Activated naive CD4-positive, alpha-beta T cell treated with anti-CD3 and anti-CD28 coated beads, Interleukin-2, amount 50 U/mL, for 72 hours (primary cell): ENCODE measurements at places on chromosomes 16 and 17.

- no peak for DNase-seq
These were observed 150.2 kb downstream of the TANC2 start for GRCh38 chr17:63116228-63116627.

DNA sequence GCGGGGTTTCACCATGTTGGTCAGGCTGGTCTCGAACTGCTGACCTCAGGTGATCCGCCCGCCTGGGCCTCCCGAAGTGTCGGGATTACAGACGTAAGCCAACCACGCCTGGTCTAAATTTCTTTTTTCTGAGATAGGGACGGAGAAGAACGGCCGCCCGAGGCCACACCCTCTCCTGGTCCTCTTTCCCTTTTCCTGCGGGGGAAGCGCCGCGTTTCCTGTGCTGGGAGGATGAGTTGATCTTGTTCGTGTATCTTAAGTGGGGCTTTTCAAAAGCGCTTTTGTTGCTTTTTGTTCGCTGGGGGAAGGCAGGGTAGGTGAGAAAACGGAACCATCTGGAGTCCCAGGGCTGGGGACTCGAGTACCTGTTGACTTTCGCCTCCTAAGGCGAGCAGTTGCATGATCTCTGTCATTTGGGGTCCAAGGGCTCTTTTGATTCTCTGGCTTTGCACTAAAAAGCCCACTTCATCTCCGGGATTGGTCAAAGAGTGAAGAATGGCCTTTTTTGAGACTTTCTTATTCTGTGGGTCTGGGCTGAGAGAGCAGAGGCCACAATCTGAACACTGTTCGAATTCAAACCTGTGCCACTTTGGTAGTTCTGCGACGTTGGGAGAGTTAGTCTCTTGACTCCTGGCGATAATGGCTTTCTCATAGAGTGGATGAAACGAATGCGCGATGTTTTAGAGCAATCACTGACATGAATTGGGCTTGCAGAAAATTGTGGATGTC, 1.3 kb downstream of the FUS start:
- peak; percentile 83 for DNase-seq

GRCh38 chr17:17836818-17837379, at the start of gene SREBF1:
Gene SREBF1 (minus strand): TSS chr17:17836986. CDS start chr17:17836817, 169 bp downstream.
- no peak for DNase-seq

GRCh38 chr17:51524524-51524923, 264.2 kb downstream of the UTP18 start:
- no peak for DNase-seq

GRCh38 chr17:61317779-61318178, 81.9 kb upstream of the TBX2 start:
- no peak for DNase-seq

DNA sequence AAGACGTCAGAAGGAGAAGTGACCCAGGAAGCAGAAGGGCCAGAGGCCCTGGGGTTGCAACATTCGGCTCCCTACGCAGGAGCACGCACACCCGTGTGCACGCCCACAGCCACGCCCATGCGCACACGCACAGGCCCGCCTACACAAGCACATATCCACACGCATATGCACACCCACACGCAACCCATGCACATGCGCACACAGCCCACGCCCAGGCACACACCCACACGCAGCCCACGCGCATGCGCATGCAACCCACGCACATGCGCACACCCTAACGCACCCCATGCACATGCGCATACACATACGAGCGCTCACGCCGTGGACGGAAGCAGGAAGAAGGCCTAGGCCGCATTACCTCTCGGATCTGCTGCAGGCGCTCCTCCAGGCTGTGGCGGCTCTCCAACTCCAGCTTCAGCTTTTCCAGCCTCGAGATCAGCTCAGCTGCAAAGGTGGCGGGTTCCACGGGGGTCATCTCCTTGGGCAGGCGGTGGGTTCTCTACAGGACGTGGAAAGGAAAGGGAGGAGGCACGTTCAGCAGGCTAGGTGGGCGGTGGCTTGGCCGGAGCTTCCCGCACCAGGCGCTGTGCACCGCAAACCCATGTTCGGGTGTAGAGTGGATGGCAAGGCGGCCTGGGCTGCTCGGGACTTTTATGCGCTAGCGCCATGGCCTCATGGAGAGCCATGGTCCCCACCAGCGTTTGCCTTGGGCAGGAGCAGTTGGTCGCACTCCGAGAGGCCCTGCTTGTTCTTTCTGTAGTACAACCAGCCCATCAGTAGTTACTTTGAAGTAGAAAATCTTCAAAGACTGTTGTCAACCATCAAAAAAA, 23.4 kb downstream of the AXIN2 start:
- no peak for DNase-seq

- DNase-seq = no peak
These were observed 469.6 kb upstream of the HSBP1 start for GRCh38 chr16:83338138-83338537.

- DNase-seq = no peak
These were observed 156.5 kb upstream of the WSCD1 start for GRCh38 chr17:5913641-5914040.

DNA sequence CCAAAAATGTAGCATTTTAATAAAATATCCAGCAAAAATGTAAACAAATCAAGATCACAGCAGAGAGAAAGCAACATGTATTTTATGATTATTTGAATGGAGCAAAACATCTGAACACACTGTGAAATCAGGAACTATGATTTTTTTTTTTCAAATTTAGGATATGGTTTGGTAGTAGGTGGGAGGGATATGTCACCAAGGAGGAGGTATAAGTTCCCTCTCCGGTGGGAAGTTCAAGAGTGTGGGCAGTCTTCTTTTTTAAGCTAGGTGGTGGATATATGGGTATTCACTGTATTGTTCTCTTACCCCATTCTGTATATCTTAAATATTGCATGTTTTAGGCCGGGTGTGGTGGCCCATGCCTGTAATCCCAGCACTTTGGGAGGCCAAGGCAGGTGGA, 10.2 kb downstream of the CDR2 start:
- no peak for DNase-seq

DNA sequence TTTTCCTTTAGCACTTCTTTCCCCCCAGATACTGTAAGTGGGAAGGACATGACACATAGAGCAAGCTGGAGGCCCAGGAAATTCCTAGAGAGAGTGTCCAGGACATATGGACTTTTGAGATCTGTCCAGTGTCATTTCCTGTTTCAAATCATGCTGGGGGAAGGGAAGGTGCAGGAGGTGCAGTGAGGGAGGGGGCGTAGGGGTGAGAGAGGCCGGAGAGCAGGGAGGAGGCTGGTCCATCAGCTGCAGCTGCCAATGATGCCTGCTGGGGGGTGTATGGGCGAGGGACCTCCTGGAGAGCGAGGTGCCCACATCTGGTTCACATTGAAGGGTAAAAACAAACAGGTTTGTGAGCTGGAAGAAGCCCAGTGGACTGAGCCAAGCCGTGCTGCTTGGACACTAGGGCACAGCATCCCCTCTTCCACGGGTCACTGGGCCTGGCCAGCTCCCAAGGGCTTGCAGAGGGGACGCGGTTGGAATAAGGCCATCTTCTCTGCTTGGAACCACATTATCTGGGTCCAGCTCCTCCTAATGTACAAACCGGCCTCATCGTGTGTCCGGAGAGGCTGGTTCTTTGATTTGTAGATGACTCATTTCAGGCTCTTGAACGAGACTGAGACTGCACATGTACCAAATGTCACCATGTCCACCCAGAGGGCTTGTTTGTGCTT, 70.4 kb upstream of the SMURF2 start:
- DNase-seq = no peak

DNA sequence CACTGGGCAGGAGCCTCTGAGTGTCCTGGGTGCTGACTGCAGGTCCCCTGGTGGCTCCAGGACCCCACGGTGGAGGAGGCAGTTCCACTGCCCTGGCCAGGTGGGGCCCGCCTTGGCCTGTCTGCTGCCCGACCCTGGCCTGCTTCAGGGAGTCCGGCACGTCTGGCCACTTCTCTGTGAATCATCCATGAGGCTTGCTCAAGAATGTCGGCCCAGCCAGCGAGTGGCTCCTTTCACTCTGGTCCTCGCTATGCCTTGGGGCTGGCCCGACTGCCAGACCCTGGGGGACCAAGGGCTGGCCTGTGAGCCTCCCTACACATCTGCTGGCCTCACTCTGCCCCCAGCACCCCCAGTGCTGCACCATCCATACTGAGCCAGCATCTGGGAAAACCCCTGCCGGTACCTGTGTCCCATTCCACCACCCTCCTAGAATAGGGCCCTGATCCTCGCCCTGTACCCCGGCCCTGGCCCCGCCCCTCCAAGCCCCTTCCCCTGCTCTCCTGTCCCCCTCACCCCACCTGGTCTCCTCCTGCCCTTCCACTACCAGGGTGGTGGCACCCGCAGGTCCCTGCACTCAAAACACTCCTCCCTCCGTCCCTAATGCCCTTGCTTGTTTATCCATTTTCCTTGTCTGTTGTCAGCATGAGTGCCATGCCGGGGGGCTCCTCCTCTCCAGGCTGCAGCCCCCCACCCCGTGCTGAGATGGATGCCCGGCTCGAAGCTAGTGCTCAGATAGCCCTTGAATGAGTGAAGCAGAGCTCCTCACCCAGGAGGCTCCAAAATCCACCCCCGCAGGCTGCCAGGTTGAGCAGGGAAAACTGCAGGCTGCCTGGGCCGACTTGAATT, 35.5 kb downstream of the ADCY7 start:
- no peak for DNase-seq

GRCh38 chr17:1590029-1590746, 27.6 kb upstream of the PITPNA start:
- no peak for DNase-seq

DNA sequence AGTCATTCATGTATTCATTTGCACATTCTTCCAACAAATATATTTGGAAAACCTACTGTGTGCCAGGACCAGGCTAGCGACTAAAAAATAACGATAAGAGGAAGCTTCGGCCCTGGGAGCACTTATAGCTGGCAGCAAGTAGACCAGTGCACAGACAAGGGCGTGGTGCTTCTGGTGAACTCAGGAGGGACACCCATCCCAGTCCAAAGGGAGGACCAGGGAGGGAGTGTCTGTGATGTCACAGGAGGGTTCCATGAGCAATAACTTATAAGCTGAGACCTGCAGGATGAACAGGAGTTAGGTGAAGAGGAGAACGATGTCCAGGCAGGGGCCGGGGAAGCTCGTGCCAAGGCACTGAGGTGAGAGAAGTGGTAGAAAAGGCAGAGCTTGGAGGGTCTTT, 17.4 kb upstream of the PHOSPHO1 start:
- DNase-seq = no peak

DNA sequence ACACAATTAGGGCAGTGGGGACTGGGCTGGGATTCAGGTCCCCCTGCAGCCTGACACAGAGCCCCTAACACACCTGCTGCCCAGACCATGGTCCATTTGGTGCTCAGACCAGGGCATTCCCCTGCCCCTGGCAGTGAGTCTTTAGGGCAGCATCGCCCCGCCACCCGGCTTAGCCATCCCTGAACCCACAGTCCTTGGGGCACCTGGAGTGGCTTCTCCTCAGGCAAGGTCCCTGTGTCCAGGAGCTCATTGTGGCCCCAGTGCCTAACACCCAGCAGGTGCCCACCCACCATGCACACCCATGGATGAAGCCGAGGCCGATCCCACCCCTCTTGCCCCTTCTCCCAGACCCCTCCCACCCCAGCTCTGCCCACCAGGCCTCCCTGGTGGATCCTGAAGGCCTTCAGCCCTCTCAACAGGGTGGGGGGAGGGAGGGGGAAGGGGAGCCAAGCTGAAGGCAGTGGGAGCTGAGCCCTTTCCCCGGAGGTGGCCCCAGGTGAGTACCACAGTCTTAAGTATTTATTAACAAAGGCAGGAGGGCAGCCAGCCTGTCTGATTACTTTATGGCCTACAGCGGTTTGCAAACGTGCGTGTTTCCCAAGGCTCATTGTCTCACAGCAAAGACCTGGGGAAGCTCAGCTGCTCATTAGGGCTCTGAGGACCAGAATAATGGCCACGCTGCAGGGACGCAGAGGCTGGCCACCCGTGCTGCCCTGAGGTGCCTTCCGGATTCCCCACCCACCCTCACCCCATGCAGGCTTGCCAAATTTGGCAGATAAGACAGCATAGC, 38.5 kb downstream of the RBFOX3 start:
- DNase-seq = no peak

- DNase-seq = no peak
These were observed 26.5 kb downstream of the PDIA2 start for GRCh38 chr16:309476-309875.

GRCh38 chr16:80462917-80463316, 77.9 kb upstream of the DYNLRB2 start:
- DNase-seq = no peak

- DNase-seq = peak; percentile 42
These were observed 59.3 kb downstream of the JPH3 start for GRCh38 chr16:87661561-87661960.

DNA sequence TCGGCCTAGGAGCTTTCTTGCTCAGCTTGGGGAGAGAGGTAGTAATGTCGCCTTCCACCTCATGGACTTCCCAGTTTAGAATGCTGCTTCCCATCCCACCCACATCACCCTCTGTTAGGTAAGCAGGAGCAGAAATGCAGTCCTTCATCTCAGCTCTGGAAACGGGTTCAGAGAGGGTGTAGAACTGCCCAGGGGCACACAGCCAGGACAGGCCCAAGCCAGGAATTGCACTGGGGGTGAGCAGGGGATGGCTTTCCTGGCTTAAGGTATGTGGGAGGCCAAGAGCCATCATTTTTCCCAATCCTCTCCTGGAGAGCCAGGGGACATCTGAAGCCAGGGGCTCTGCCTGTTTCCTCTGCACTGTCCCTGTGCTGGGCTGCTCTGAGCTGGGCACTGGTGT, 33.6 kb downstream of the RAI1 start:
- DNase-seq = no peak

- DNase-seq = no peak
These were observed 52.5 kb downstream of the FTO start for GRCh38 chr16:53756275-53756996.

DNA sequence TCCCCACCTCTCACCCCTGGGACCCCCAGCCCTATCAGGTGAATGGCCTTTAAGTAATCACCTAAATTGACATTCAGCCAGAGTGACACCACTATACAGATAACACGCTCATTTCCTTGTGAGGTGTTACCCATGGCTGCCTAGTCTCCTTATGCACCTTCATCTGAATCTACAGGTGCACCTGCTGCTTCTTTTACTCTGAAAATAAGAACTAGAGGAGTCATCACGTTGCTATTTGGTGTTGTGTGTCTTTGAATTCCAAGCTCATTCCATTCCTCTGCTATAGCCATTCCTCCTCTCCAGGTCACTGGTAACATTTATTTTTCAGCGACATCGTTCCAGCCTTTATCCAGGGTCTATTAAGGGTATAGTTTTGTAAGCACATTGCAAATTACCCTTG, 9.8 kb downstream of the LGALS9 start:
- DNase-seq = no peak

- DNase-seq = no peak
These were observed 7.0 kb downstream of the KRT10 start for GRCh38 chr17:40815381-40815780.

- no peak for DNase-seq
These were observed 8.8 kb downstream of the TMEM186 start for GRCh38 chr16:8788578-8789172.

GRCh38 chr16:79595231-79595641, 5.3 kb downstream of the MAF start:
- DNase-seq = no peak

- DNase-seq = no peak
These were observed 299.8 kb downstream of the SEC14L1 start for GRCh38 chr17:77440560-77440981.
